GM12864 (cell line): ENCODE measurements at places on chromosomes 4 and X.

DNA sequence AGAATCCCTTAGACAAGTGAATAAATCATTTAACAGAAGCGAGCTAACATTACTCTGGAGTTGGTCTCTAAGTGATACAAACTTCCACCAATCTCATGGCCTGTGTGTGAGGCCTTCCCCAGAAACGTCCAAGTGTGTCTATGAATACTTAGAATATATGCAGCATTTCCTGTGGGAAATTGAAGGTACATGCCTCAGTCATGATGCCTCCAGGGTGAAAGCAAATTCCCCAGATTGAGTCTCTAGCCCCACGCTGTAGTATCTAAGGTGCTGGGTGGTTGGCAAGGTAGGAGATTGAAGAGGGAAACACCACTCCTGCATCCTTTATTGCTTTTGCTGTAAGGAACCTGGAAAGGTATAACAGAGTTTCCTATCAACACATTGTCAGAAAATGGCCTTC lies 113.8 kb downstream of the IL13RA2 start:
- no peak for DNase-seq

DNA sequence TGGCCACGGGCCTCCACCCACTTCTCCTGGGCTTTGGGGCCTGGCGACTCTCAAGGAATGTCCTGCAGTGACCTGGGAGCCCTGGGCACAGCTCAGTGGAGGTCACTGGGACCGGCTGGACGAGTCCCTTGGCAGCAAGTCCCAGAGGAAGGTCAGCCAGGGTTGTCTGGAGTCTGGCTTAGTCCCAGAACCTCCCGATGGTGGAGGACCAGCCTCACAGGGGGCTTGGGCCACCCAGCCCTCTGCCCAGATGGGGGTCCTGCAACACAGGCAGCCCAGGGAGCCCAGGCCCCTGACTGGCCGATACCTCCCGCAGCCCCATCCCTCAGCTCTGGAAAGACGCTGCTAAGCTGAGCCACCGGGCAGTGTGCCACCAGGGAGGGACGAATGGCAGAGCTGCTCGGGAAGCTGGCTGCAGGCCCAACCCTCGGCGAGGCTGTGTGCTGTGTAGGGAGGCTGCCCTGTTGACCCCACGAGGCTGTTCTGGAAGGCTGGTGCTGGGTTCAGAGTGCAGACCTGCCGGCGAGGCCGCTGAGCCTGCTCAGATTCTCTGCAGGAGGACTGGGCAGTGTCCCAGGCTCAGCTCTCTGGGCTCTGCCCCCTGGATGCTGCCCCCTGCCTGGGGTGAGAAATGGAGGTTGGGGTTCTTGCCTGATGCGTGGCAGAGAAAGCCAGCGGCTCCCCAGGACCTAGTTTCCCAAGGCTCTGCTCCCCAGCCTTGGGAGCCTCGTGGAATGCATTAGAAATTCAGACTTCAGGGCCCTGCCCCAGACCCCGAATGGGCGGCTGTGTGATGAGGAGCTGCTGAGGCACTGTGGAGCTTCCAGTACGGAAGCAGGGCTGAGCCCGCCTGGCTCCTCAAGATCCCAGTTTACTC lies 61.7 kb downstream of the ADRA2C start:
- DNase-seq, result no peak

DNA sequence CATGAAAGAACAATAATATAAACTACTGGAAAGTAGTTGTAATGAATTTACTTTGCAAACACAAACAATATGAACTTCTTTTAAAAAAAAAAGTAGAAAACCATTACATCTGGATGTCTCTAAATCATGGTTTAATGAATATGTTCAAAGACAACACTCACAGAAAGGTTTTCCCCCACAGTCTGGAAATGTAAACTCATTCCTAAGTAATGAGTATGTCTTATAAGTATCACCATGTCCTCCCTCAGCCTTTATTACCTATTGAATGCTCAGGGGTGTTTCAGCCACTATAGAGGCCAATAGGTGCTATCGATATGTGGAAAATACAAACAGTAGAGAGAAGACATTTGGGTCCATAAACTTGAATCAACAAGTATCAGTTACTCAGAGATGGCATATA lies 186.7 kb downstream of the PALLD start:
- DNase-seq, result no peak

DNA sequence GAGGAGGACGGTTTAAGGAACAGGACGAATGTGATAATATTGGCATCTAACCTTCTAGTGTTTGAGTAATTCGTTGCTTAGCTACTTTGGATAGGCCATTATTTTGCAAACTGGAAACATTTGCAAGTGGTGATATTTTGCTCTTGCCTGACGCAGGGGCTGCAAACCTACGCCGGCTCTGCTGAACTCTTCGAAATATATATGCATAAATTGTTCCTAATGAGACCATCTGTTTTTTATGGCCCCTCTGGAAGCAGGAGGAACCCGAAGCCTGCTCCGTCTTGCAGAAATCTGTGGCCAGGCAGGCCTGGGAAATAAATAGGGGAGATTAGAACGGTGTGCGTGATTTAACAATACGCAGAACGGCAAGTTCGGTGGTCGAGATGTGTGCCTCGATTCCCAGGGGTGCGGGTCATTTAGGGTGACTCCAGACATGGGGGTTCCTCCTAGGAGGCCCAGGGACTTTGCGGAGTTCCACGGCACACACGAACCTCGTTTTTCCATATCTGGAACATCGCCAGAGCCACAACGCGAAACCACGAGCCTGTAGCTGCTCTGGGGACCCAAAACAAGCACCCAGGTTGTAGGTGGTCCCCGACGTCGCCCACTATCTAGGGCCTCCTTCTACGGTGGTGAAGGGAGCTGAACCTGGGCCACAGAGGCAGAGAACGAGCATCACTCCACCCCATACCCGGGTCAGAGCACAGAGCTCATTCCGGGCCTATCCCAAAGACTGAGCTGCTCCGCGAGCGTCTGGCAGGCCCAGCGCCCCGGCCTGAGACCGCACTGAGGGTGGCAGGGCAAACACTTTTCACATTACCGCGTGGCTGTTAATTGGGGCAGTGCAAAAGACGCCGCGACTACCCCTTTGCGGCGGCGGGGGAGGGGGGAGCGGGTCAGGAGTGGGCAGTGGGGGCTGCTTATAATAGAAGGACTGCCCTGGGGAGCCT lies 89.7 kb downstream of the BCOR start:
- no peak for DNase-seq

GRCh38 chr4:13992975-13993520 lies 365.5 kb upstream of the BOD1L1 start:
- no peak for DNase-seq

- no peak for DNase-seq
Observed at GRCh38 chr4:148780426-148781005, 338.3 kb upstream of the NR3C2 start.

DNA sequence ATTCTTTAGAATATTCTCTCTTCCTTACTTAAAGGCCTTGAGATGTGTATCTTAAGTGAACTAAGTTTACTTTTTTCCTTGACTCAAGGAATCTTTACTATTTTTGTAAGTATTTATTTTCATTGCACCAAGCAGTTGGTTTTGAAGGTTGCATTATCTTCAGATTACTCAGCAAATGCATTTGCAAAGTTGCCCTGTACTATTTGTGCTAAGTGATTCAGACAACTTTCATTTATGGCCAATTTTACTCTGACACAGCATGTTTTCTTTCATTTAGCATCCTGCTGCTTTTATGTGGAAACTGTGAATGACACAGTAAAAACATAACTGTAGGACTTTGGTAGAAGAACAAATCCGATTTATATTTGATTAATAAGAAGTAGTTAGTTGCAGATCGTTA lies 191.0 kb downstream of the CCSER1 start:
- DNase-seq, result no peak

DNA sequence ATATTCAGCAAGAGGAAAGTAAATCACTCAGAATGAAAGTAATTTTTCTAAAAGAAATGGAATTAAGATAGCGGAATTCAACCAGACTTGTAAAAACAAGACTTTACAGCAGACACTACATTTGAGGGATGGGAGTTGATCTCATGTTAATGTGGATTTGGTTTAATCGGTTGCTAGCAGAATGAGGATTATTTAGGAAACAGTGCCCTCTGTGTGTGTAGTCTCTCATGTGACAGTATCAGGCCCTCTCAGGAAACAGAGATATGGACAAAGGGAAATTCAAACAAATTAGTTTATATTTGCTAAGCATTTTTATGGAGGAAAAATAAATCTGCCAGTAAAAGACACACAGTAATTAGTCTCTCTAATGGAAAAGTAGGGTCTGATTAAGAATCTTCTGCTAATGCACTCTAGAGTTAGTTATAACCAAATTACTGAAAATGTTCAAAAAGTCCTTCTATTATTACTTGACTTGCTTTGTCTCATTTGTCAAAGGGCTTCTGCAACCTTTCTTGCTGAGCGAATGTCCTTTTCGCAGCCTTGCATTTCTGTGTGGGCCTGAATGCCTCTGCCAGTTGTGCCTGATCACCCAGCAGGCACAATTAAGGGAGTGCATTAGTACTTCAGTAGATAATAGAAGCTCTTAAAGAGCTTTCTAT lies 1282.3 kb upstream of the TENM3 start:
- DNase-seq, result no peak

DNA sequence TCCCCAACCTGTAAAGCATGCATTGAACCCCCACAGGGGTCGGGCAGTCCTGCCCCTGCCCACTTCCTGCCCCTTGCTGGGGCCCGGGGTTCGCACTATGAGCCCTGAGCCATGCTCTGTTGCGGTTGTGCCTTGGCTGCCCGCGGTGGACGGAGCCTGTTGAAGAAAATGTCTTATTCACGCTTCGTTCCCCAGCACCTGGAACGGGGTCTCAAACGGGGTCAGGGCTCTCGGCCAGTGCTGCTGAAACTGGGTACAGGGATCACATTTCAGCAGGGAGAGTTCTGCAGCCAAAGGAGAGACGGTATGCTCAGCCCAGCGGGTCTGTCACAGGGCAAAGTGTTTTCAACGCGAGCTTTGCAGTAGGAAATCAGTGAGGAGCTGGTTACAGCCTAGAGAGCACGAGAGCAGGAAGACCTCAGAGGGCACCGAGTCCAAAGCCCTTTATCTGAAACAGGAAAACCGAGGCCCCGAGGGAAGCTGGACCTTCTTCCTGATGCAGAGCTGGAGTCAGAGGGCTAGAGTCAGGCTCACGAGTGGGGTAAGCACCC lies 46.3 kb upstream of the AFAP1 start:
- DNase-seq, result no peak

- DNase-seq, result no peak
Observed at GRCh38 chrX:47218920-47219815, 687 bp downstream of the CDK16 start.

- DNase-seq, result no peak
Observed at GRCh38 chr4:157664726-157665125, 444.2 kb downstream of the GRIA2 start.

DNA sequence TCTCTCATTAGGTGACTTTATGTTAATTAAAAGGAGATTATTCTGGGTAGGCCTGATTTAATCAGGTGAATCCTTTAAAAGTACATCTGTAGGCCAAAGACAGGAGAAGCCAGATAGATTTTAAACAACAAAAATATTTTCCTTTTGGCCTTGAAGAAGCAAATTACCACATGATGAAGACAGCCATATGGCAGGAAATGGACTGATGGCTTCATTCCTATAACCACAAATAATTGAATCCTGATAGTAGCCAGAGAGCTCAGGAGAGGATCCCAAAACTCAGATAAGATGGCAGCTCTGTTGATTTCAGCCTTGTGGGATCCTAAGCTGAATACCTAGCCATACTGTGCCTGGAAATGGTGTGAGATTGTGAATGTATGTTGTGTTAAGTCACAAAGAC lies 66.1 kb upstream of the PRKX start:
- no peak for DNase-seq

- no peak for DNase-seq
Observed at GRCh38 chrX:132692066-132692465, 203.2 kb upstream of the MBNL3 start.

- no peak for DNase-seq
Observed at GRCh38 chr4:168120811-168121210, 28.5 kb downstream of the ANXA10 start.

DNA sequence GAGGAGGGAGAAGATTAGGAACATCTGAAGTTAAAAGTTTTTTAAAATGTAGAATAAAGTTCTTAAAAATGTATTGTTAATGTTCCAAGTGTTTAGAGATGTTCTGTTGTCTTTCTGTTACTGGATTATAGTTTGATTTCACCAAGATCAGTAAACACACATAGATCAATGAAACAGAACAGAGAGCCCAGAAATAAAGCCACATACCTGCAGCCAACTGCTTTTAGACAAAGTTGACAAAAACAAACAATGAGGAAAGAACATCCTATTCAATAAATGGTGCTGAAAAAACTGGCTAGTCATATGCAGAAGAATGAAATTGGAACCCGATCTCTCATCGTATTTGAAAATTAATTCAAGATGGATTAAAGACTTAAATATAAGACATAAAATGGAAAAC lies 966.3 kb upstream of the POU3F4 start:
- no peak for DNase-seq

DNA sequence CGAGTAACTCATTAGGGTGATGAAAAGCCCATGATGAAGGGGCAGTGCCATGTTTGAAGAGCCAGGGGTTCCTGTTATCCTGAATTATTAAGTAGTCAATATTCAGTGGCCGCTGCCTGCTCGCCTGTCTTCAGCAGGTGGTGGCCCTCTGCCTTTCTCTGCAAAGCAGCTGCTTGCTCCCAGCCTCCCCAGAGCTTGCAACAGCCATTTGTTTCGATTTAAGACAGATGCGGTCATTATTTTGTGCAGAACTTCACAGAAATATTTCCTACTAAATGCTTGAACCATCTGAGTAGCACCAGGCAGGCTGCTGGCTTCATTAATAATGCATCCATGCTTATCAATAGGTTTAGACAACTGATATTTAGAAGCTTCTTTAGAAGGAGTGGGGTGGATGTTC lies 104.3 kb upstream of the TTC29 start:
- no peak for DNase-seq

GRCh38 chr4:139630991-139631390 lies 34.6 kb upstream of the MGST2 start:
- DNase-seq, result no peak

DNA sequence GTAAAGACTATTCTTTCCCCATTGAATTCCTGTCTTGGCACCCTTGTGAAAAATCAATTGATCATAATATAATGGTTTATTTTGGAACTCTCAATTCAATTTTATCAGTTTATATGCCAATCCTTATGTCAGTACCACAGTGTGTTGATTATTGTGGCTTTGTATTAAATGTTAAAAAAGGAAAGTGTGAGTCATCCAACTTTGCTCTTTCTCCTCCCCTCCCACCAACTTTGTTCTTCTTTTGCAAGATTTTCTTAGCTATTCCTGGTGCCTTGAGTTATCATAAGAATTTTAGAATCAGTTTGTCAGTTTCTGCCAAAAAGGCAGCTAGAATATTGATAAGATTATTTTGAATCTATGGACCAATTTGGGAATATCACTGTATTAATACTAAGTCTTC lies 11.2 kb upstream of the RNF175 start:
- no peak for DNase-seq

DNA sequence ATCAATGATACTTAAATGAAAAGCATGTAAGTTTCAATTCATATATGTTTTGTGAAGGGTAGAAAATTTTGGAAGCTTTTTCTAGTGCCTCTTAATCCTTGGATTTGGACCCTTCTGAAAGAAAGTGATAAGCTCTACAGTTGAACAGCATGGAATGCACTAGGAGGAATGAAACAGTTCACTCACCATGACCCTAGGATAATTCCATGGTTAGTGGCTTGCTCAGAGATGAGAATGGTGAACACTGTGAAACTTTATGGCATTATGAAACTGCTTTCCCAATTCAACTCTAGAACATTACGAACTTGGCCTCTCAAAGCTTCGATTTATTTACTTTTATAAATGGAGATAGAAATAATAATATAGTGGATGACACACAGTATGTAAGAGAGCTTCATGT lies 88.9 kb upstream of the FAT4 start:
- no peak for DNase-seq

- DNase-seq, result no peak
Observed at GRCh38 chrX:113906168-113906567, 677.7 kb upstream of the HTR2C start.

- DNase-seq, result no peak
Observed at GRCh38 chrX:152942077-152942442, 44.2 kb downstream of the ZNF185 start.
